ENCODE measurements at places on chromosomes 3 and 15.

DNA sequence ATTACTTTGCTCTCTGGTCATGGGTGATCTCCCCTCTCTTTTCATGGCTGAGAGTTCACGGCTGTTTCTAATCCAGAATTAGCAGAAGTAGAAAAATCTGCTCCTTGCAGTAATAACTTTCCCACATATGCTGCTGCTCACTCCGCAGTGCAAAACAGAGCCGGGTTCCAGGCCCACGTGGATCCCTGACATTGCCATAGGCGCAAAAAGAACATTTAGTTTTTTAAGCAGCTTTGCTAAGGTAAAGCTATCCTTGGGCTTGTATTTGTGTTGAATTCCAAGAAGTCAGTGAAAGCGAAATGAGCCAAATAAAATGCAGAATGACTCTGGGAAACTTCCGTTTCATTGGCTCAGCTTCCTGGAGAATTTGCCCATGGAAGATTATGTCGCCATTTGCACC, 633.7 kb upstream of the SUCLG2 start:
- no peak for DNase-seq

GRCh38 chr3:140188285-140188684, 253.3 kb downstream of the CLSTN2 start:
- DNase-seq, result no peak

DNA sequence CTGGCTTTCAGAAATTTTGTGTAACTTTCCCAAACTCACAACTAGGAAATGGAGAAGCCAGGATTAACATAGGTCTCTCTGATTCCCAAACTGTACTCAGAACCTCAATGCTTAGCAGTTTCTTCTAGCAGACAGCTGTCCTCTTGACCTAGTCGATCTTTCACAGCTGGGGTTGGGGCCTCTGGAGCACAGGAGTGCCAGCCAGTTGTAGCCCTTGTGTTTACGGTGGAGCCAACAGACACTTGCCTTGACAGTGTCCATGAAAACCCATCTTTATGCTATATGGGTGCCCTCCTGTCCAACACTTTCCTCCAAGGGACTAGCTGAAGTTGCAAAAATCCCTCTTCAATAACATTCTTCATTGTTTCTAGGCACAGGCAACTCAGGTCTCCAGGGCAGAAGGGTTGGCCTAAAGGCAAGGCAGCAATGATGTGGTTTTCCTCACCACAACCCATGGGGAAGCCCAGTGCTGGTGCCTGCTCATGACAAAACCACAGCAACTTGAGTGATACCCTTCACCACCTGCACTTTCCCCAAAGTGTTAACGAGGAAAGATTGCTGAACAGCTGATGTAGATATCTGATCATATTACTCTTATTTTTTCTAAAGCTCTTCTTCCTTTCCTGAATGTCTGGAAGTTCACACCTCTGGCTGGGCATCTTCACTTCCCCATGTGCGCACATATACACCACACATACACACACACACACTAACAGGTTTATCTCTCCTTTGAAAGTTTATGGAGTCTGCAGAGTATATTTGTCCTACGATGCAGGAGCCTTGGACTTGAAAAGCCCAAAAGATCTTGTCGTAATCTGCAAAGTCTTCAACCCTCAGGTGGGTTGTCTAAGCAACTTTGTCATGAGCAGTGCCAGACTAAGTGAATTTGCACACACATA, 11.0 kb upstream of the KNG1 start:
- no peak for DNase-seq

- DNase-seq, result no peak
Observed at GRCh38 chr3:122927726-122928125, 99.8 kb downstream of the SEMA5B start.

- DNase-seq, result no peak
Observed at GRCh38 chr15:58452775-58453174, 21.0 kb downstream of the LIPC start.

GRCh38 chr3:30258426-30259392, 347.7 kb upstream of the TGFBR2 start:
- DNase-seq, result no peak

DNA sequence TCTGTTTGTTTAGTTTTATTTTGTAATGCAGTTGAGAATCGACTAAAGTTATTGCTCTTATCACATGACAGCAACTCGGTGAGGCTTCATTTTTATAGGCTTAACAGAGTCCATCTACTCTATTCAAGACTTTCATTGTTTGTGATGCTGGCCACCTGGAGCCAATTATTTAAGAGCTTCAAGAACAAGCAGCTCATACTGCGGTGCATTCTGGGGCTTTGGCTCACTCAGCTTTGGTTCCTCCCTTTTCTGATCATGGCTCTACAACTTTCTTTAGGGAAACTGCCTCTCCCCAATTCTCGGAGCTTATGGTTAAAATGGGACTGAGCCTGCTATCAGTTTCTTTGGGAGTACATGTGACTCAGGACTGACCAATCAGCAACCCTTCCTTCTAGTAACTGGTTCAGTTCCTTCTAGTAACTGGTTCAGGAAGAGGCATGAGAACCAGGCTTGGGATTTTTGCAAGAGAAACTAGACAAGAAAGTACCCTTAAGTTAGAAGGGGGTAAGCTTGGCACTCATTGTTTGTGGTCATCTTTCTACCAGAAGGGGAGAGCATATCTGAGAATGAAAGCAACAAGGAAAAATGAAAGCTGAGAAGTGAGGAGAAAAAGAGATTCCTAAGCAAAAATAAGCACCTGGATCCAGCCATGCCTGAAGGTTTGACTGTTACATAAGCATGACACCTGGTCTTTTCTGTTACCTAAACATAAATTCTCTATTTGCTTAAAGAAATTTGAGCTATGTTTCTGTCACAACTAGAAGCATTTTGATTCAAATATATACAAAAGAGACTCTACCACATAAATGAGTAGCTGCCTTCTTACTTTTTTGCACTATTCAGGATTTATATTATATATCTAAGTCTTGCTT, 24.1 kb upstream of the ARHGEF3 start:
- no peak for DNase-seq

DNA sequence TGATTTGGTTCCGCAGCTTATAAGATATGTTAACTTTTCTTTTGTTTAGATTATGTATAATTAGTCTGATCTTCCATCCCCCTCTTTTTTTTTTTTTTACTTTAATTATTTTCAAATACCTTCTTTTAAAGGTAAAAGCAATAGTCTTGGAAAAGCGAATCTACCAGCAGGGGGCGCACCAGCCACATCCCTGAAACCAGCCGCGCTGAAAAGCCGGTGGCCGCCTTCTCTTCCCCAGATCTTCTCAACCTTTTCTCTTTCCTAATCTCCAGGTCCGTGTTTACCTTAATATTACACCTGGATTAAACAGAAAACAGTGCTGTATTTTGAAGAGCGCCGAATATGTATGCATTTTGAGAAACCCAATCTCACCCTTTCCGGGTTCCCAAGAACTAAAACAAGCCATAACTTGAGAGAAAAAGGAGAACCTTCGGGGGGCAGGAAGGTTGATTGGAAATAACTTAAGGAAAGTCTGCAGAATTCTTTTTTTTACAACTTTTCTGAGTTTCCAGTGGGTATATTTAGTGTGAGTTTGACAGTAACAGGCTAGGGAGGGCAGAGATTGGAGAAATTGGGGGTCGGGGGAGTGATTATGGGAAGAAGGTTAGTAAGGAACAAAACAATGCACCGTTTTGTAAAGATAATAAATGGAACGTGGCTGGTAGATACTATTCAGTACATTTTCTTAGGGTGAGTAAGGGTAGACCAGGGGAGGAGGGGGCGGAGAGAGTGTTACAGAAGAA, 2.0 kb upstream of the SOX2 start:
- DNase-seq, result no peak

Measured in activated CD4-positive, alpha-beta T cell treated with anti-CD3 and anti-CD28 coated beads, Interleukin-2, amount 50 U/mL, for 24 hours (primary cell).